A549 (cell line): ENCODE measurements at places on chromosomes 3 and 15.
A peak's percentile ranks its signal among the peaks of the same experiment; 100 is the strongest.

DNA sequence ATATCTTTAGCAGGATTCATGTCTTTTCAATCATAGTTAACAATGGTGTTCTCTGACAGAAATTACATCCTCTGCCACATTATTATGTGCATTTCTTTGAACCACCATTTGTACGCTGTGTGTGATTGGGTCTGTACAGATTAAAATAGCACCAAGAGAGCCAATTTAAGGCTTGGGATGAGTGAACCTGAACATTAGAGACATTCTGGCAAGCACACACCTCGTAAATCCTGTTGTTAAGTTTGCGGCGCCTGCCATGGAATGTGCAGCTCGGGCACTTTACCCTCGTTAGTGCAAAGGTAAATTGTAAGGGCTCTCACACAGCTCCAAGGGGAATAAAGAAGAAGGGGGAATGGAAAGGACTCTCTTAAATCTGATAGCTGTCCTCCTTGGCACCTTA lies 482.4 kb upstream of the DPPA4 start:
- no peak for DNase-seq

GRCh38 chr3:24290596-24290995 lies 204.1 kb downstream of the THRB start:
- DNase-seq: no peak

- DNase-seq: no peak
Measured at GRCh38 chr3:136366289-136366688, 116.1 kb downstream of the PCCB start.

- no peak for DNase-seq
Measured at GRCh38 chr3:170426240-170426797, 7.7 kb downstream of the CLDN11 start.

GRCh38 chr3:188788621-188789081 lies 383.1 kb upstream of the TPRG1 start:
- DNase-seq: no peak

DNA sequence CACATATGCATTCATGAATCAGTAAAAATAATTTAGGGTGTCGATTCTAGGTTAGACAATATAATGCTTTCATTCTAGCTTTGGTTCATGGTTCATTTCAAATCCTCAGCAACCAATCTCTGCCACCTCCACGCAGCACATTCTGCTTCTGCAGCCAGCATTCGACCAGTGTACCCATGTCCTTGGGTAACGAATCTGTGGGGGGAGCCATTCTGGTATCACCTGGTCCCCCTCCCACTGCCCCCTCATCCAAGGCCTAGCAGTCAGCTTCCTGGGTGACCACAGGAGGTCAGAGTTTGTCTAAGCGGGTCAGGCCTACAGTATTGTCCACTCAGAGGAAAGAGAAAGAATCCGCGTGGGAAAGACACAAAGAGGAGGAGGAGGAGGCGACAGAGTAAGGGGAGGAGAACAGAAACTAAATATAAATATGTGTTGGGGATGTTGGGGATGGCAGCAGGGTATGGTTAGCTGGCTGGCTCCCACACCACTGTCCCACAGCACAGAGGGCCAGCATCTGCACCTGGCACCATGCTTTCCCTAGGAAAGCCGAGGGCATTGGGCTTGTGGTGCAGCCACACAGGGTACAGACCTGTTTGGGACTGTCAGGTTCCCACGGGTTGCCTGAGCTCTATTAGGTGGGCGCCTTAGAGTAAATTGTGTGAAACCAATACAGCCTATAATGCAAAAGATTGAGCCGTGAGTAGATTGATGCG lies 12.1 kb downstream of the PAK6 start:
- DNase-seq: no peak

DNA sequence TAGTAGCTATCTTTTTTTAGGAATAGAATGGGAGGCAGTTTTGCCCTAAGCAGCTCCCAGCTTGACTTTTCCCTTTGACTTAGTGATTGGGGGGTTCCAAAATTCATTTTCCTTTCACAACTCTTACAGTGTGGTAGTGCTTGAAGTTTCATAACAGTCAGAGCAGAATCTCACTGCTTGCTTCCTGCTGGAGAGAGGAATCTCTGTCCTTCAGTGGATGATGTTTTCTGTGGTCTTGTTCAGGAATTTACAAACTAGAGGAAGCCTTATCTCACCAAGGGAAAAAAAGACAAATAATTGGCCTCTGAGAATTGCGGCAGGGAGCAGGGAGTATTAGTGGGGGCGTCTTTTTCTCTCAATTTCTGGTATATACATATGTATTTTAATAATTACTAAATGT lies 326.6 kb upstream of the C2CD4B start:
- DNase-seq: no peak

GRCh38 chr3:37115446-37115845 lies 58.9 kb downstream of the LRRFIP2 start:
- DNase-seq: no peak

GRCh38 chr3:195210266-195210973 lies 60.5 kb downstream of the XXYLT1 start:
- no peak for DNase-seq

DNA sequence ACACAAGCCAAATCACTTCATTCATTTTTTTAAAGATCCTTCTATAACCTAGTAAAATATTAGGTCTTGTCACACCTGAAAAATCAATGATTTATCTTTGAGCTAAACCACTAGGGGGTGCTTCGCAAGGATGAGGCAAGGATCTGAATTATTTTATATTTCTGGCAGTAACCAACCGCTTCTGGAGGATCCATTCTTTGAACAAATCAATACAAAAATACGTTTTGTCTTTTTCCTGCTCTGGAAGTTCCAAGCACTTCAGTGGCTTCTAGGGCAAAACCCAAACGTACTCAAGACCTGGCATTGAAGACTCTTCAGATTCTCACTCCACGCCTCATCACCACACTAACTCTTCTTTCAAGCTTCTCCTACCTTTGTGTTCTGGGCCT lies 486 bp downstream of the LSG1 start:
- peak; percentile 42 for DNase-seq

DNA sequence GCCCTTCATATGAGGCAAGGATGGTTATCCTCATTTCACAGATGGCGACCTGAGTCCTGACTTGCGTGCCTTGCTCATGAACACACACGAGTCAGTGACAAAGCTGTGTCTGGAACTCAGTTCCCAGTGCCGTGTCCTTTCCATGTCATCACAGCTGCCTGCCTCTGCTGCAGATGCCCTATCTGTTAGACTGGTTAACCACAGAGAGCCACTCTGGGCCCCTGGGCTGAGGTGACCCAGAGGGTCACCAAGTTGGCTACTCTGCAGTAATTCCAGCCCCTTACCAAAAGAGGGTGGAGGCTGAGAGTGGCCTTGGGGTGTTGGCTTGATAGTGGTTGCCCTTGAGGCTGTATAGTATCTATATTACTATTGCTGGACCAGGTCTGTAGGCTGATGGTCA lies 41.0 kb downstream of the RAB11A start:
- no peak for DNase-seq

DNA sequence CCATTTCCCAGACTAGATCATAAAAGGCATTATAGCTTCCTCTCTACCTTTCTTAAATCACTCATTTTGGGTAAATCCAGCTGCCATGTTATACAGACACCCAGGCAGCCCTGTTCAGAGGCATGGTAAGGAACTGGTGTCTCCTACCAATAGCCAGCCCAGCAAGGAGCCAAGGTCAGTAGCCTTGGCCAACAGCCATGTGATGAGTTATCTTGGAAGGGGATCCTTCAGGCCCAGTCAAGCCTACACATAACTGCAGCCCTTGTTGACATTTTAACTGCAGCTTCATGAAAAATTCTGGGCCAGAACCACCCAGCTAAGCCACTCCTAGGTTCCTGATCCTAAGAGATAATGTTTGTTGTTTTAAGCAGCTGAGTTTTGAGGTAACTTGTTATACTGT lies 29.0 kb upstream of the ZMAT3 start:
- no peak for DNase-seq

GRCh38 chr3:187072102-187072501 lies 67.2 kb downstream of the RPL39L start:
- no peak for DNase-seq

- DNase-seq: no peak
Measured at GRCh38 chr15:90062023-90062442, 40.2 kb downstream of the IDH2 start.

DNA sequence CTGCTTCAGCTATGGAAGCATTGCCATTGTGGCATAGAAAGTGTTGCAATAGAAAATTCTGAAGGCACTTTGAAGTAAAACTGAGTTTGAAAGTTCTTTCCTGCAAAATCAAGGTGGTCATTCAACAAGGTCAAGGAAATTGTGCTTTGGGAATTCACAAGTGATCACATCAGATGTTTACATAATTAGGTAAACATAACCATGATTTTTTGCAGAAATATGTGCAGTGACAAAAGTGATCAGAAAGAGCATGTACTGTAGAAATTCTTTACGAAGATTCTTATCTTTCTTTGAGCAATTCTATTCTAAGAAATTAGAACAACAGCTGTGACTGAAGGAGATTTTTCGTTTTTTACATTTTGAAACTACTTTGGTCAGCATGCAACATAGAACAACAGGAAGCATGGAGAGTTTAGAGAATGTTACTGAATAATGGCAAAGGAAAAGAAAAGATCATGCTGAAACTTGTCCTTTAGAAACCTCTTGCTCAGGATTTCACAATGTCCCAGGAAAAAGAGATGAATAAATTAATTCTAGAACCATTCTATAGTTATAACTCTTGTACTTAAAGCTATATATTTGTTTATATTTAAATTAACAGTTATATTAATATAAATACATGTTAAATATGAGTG lies 643.4 kb upstream of the ARPP21 start:
- DNase-seq: no peak

- no peak for DNase-seq
Measured at GRCh38 chr3:179297971-179298725, 24.7 kb upstream of the ZNF639 start.

DNA sequence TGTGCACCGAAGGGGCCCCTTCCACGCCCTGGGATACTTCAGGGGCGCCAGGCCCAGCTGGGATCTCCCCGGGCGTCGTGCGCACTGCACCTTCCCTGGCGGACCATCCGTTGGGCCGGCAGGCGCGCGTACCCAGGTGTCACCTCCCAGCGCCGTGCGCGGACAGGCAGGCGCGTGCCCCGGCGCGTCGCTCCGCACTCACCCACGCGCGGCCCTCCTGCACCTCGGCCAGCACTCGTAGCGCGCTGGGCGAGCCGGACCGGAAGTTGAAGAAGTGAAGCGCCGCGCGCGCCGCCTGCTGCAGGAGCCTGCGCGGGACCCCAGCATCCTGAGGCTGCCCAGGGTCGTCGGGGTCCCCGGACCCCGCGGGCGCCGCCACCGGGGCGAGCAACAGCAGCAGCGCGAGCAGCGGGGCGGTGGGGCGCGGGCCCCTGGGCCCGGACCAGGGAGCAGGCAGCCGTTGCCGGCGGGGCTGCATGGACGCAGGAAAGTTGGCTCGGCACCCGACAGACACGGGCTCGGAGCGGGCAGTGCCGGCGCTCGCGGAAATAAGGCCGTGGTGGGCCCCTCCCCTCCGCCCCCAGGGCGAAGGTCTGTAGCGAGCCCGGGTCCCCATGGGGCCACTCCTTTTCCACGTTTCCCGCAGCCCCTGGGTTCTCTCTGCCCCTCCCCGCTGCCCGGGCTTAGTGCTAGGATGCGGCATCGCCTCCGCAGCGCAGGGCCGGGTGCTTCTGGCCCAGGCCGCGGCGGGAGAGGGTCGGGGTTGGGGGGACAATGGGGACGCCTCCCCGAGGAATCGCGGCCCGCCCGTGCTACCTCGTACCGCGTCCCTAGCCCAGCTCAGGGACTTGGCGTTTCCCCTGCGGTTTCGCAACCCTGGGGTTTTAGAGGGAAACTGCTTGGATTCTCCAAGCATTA lies at the start of gene RARRES1:
RARRES1 (minus strand) TSS at position 520 of the 918 bp plus-strand sequence; CDS start at position 478, 42 bp downstream.
- DNase-seq: peak; percentile 60

DNA sequence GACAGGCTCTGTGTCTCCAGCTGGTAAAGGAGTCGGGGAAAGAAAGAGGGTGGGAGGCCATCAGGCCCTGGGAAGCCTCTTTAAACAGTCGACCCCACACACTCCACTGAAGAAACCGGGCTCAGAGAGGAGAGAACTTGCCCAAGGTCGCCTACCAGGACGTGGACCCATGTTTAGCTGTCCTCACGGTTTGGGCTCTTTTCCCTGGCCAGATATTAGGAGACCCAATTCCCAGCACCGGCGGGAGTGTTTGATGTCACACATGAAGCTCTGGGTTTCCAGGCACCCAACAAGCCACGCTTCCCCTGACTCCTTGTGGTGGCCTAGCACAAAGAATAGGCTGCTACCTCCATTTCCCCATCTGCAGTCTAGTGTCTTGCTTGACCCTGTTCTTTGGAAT lies 52.2 kb upstream of the GRIP2 start:
- no peak for DNase-seq

GRCh38 chr3:57100046-57100695 lies 39.7 kb downstream of the SPATA12 start:
- peak; percentile 33 for DNase-seq

- peak; percentile 87 for DNase-seq
Measured at GRCh38 chr15:100663086-100663914, 60.9 kb downstream of the ASB7 start.

GRCh38 chr15:63488398-63488960 lies 15.9 kb upstream of the USP3 start:
- DNase-seq: no peak

DNA sequence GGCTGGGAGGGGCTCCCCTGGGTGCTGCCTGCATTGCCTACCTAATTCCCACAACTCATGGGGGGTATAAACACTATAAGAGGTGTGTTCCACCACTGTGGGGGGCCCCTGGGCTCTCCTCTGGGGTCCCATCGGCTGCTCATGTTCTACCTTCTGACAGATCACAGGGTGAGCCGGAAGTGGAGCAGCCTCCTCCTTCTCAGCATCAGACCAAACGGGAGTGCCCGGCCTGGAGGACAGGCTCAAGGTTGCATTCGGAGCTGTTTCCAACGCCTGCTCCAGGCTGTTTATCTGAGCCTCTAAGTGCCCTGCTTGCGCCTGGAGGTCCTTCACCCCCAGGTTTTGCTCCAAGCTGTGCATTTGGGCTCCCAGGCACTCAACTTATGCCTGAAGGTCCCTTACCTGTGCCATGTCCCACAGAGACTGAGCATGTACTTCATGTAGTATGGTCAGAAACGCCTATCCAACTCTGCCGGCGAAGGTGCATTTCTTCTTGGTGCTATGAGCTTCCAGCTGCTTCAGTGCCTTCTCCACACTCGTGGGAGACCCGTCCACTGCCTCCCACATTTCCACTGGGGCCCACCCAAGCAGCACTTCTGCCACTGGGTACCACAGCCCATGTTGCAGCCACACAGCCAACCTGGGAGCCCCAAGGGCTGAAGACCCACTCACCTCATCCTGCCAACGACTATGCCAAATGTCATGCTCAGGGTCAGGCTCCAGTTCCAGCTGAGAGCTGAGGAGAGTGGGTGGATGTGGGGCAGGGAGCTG lies 232.1 kb downstream of the IGSF11 start:
- no peak for DNase-seq

- peak; percentile 29 for DNase-seq
Measured at GRCh38 chr3:176430244-176431037, 766.8 kb downstream of the TBL1XR1 start.
